Fibroblast of the aortic adventitia (primary cell): ENCODE measurements at places on chromosomes 1 and 21. TPM values are rescaled to one million over a fixed set of nuclear protein-coding genes. Genes with fewer than 3 reads are reported as not detected.

DNA sequence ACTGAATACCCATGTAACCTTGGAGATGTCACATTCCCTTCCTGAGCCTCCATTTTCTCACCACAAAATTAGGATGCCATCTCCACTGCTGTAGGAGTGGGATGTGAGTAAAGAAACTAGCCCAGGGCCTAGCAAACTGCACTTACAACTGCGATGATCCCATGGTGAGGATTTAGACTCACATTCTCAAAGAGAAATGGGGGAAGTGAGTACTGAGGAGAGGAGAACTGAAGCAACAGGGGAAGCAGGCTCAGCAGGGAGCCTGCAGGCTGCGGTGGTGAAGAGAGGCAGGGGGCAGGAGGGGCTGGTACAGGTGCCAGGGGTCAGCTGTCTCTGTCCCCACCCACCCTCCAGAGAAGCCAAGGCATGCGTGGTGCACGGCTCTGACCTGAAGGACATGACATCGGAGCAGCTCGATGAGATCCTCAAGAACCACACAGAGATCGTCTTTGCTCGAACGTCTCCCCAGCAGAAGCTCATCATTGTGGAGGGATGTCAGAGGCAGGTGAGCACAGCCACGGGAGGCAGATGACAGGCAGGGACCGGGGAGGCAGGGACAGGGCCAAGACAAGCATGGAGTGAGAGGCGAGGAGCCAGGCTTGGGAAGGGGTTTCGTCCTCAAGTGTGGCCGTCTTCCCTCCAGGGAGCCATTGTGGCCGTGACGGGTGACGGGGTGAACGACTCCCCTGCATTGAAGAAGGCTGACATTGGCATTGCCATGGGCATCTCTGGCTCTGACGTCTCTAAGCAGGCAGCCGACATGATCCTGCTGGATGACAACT lies 16.4 kb upstream of the ATP1A4 start:
- DNase-seq = no peak

- DNase-seq = no peak
Measured at GRCh38 chr1:11350265-11350664, 77.3 kb downstream of the UBIAD1 start.

- peak; percentile 79 for DNase-seq
Measured at GRCh38 chr1:218330043-218330623, 15.0 kb upstream of the TGFB2 start.

DNA sequence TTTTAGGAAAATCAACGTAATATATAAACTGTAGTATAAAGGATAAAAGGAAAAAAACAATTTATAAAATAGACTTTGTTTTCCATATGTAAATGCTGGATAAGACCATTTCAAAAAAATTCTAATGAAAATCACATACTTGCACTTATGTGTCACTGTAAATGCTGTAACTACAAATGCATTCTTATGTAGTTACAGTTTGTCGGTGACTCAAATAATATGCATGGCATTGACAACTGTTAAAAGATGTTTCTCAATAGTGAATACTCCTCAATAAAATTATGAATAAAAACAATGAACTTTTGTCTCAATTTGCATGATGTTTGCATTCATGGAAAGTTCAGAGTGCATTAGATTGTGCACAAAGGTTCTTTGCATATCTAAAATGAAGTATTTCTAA lies 614.0 kb upstream of the CHRM3 start:
- no peak for DNase-seq

DNA sequence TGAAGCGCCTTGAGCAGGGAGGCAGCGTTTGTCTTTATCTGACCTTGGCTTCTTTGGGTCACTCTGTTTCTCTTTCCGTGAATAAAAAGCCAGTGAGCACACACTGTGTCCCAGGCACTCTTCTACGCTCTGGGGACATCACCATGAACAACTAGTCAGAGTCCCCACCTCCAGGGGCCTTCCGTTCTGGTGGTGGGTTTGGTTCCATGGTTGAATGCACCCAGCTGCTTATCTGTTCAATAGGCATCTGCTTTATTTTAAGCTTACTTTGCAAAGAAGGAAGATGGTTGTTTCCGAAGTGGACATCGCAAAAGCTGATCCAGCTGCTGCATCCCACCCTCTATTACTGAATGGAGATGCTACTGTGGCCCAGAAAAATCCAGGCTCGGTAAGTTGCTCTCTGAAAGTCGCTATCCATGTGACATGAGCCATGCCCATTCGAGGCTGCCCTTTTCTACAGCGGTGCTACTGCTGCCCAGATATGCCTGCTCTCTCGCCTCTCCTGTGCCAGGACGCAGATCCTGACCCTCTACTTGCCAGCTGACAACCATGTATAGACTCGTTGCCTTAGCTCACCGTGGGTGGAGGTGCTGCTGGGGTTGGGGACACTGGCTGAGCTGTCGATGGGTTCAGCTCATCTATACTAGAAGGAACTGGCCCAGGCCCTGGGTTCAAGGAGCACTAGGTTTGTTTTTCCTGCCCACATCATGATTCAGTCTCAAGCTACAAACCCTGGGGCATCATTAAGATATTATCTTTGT lies 5.9 kb downstream of the MX1 start:
- no peak for DNase-seq

GRCh38 chr1:55854911-55855310 lies 639.7 kb upstream of the USP24 start:
- peak; percentile 74 for DNase-seq

Gene LPAR3
- 1.8 and 3.6 TPM in 2 replicates for total RNA-seq

Gene C4BPA
- not detected in 2 replicates for total RNA-seq

Gene TTC22
- total RNA-seq = under 0.01 TPM in 1 of 2 replicates, not detected in the other

Gene TEX38
- not detected in 2 replicates for total RNA-seq

Gene HES3
- not detected in 2 replicates for total RNA-seq

Gene CR1L
- not detected in 2 replicates for total RNA-seq
